NCI-H1930 (cell line): ENCODE measurements at places on chromosomes 16 and 17.

GRCh38 chr17:21313320-21313719 lies 28.8 kb downstream of the MAP2K3 start:
- no peak for DNase-seq

- no peak for DNase-seq
Observed at GRCh38 chr17:83031321-83031945, 48.0 kb upstream of the METRNL start.

DNA sequence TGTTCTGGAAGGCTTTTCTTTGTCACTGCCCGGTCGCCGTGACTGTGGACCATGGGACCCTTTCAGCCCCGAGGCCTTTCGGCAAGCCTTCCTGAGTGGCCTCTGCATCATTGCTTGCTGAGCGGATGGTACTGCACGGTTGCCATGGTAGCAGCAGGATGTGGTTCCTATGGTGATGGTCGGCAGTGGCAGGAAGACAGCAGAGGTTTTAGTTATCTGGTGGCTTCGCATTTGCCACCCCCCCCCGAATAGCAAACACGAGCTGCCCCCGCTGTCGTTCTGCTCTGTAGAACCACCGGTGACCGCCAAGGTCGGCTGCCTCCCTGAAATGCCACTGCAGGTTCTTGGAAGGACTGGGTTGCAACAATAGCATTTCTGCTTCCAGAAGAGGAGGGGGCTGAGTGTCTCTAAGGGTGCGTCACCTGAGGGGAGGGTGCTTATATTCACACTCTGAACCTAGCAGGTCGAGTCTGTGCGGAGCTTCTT lies 76.6 kb downstream of the CMIP start:
- no peak for DNase-seq

GRCh38 chr17:19278729-19279128 lies 41.6 kb downstream of the EPN2 start:
- no peak for DNase-seq

- no peak for DNase-seq
Observed at GRCh38 chr17:74749279-74750038, 1.0 kb downstream of the NHERF1 start.

GRCh38 chr16:89100601-89101302 lies 7.1 kb downstream of the ACSF3 start:
- DNase-seq = no peak

- DNase-seq = peak; percentile 23
Observed at GRCh38 chr16:31460582-31461002, 1.3 kb downstream of the ARMC5 start.

DNA sequence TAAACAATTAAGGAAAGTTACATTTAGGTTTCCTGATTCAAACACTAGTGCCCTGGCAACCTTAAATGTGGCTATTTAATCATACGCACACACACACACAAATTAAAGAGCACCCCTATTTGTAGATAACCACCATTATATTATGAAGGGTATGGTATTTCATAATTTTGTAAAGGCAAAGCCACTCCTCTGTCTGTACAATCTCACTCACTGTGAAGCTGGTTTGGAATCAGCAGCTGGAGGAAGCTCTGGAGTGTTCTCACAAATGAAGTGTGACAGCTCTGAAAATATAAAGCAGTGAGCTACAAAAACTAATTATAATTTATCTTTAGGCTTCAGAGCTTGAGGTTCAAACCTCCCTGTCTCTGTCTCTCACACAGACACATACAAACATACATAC lies 57.9 kb upstream of the KCNJ16 start:
- no peak for DNase-seq

- no peak for DNase-seq
Observed at GRCh38 chr16:89197033-89197632, 3.2 kb downstream of the SLC22A31 start.

DNA sequence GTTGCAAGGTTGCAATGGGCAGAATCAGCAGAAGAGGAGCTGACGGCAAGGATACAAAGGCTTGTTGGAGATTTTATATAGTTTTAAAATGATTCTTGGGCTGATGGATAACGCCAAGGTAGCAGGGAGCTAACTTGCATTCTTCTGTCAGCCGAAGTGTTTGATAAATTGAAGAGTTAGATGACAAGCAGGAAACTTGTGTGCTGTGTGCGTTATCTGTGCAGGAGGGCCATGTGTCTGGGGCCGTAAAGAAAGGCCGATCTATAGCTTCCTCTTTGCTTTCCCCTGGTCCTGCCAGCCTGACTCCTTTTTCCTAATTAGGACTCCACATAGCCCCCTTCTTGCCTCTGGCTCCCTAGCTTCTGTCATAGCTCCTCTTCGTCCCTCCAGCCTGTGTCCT lies 6.7 kb upstream of the WWOX start:
- DNase-seq = no peak

DNA sequence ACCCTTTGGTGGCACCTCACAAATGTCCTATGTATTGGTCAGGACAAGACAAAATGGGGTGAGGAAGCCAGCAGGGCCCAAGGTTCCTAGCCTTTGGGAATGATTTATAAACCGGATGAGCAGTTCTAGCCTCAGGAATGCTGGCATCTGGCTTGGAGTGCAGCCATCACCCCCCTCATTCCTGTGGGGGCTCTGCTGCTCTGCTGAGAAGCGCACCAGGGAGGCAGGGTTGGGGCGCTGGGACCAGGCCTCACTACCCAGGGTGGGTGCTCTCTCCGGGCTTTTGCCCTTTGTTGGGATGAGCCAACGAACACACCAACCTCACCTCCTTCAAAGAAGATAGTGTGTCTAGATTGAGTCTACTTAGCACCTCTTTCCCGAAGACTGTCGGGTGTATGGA lies 39.2 kb downstream of the TMEM11 start:
- no peak for DNase-seq

DNA sequence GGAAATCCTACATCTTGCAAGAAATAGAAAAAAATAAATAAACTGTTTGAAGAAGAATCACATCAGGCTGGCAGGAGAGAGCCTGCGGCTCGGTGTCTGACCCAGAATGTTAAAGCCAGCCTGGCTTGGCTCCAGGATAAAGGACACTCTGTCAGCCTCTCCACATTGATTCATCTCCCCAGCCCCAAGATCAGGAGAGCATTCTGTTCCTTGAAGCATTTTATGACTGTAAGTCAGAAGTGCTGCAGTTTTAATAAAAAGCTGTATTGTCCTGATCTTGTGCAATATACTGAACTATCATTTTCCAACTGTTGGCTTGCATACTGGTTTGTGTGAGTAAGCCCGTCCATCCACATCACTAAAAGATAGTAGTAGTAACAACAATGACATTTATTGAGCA lies 426.6 kb downstream of the HAPSTR1 start:
- DNase-seq = no peak

DNA sequence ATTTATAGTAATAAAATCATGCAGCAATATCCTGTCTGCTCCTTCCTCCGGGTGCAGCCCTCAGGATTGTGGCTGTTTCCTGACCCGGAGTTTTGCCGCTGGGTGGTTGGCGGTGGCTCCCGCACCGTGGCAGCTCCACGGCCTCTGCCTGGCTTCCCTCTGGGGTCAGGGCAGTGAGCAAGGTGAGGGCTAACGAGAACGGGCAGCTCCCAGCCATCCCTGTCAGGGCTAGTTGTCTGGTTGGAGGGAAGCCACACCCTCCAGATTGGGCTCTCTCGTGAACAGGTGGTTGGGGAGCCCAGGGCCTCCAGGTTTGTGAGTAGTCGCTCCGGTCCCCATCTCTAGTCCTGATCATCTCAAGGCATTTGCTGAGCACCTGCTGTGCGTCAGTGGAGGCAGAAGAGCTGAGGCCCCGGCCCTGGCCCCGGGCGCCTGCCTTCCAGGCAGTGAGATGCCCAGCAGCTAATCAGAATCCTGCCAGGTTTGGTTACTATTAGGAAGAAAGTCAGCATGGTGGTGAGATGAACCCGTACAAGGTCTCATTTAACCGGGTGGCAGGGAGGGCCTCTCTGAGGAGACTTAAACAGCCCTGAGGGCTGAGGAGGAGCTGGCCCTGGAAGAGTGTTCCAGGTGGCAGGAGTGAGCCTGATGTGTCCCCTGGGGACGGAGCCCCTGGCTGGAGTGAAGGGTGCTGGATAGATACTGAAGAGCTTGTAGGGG lies 2.3 kb upstream of the NUDT16L1 start:
- no peak for DNase-seq

DNA sequence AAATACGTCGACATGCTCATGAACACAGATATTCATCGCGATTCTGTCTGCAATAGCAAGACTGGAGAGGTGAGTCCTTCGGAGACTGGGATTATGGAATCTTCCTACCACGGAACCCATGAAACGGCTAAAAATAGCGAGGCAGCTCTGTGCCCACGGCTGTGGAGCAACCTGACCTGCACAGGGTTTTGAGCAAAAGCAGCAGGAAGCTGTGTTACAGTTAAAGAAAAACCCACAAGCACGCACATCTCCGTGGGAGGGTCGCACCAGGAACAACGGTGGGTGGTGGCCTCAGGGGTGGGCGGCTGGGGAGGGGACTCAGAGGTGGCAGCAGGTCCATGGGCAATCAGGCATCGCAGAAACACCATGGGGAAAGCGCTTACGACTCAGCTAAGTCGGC lies 24.8 kb downstream of the SLC38A10 start:
- no peak for DNase-seq

DNA sequence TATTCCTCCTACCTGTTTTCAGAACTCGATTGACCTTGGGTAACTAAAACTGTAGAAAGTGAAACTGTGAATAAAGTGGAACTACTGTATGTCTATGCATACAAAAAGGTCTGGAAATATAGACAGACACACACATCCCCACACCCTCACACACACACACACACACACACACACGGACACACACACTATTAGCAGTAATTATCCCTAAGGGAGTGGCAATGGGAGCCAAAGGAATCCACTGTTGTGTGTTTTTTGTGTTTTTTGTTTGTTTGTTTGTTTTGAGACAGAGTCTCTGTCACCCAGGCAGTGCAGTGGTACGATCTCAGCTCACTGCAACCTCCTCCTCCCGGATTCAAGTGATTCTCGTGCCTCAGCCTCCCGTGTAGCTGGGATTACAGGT lies 26.6 kb upstream of the SRCIN1 start:
- no peak for DNase-seq

- no peak for DNase-seq
Observed at GRCh38 chr16:51057102-51057793, 93.8 kb downstream of the SALL1 start.

- DNase-seq = no peak
Observed at GRCh38 chr16:85054948-85055492, 27.4 kb downstream of the KIAA0513 start.

DNA sequence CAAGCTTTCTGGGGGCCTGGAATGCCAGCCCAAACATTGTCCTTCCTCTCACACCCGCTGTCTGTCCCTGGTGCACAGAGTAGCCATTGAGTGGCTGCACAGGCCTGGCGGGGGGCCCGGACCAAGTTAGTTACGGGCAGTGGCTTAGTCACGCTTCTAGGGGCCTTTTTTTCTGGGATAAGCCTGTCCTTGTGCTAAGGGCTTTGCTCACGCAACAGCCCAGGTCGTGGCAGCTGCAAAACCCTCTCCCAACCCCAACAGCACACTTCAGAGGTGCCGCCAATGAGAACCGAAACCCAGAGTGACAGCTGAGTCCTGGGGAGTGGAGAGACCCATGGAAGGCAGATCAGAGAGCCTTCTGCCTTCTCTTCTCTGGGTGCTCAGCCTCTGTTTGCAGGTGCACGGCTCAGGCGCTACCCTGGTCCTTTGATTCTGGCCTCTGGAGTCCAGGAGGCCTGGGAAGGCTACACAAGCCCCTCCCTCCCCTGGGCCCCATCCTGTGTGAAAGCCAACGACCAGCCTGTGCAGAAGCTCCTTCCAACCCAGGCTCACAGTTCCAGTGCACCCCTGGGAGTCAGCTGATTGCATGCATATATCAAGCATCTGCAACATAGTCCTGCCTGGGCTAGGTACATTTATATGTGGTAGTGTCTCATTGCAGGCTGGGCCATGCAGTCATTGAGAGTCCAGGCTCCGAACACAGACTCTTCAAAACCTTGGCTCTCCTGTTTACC lies 9.1 kb downstream of the WSCD1 start:
- no peak for DNase-seq

DNA sequence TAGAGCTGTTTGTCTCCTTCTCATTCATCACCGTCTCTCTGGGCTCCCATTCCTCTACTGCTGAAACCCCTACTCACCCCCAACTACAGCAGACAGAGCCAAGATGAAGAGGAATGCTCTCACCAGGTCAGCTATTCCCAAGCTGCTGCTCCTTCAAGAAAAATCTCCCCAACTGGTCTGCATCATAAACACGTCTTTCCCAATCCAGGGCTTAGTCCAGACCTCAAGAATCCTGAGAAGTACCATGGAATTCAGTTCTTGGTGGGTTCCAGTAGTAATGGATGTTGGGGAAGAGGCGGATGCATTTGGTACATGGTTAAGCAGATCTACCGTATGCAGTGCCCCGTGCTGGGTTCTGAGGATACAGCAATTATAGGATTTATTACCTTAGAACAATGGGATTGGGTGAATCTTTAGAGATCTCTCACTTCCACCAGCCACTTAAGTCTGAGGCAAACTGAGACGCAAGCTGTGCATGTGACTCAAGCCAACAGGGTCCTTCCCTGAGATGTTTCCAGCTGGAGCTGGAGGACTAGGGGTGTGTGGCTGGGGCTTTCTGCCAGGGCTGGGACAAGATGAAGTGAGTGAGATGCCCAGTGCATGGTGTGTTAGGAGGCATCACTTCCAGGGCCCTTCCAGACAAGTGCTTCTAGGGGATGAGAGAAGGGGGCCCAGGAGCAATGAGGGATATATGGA lies 232.7 kb upstream of the CDH5 start:
- DNase-seq = no peak

DNA sequence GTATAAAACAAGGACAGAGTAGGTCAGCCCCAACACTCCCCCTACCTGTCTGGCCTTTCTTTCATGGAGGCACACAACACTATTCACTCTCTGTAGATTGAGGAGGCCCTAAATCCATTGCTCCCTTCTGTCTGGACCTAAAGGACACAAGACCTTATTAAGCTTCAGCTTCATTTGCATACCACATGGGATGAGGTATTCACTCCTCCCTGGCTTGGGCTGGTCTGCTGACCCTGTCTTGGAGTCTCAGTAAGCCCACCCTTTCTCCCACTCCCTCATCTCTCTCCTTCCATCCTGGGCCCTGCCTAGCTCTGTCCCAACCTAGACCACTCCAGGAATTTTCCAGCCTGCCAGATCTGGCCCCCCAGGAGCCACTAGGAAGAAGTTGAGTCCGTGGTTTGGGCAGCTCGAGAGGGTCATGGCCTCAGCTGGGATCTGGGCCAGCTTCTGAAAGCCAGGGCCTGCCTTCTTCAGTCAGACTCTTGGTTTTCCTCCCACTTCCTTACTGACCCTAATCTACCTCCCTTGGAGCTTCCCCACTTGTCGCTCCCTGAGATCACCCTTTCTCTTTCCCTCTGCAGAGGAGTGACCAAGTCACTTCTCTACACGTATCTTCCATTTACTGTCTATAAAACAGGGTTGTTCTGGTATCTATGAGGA lies 6.5 kb upstream of the LLGL1 start:
- DNase-seq = no peak

- no peak for DNase-seq
Observed at GRCh38 chr17:17624741-17625140, 33.2 kb upstream of the PEMT start.
